Endothelial cell of coronary artery (primary cell): ENCODE measurements at places on chromosomes 6 and 20. TPM values are rescaled to one million over a fixed set of nuclear protein-coding genes. Genes with fewer than 3 reads are reported as not detected.

The PTCRA gene
- total RNA-seq: not detected in 2 replicates

The TFAP2A gene
- total RNA-seq: 0.09 and 0.28 TPM in 2 replicates

The LY6G6C gene
- total RNA-seq: not detected in 2 replicates

The ABHD16B gene
- not detected in 2 replicates for total RNA-seq

The OR2H2 gene
- not detected in 2 replicates for total RNA-seq

The GABBR1 gene
- total RNA-seq: 8.5 and 13.6 TPM in 2 replicates
